GM12865 (cell line): ENCODE measurements at places on chromosomes 3 and 15.

DNA sequence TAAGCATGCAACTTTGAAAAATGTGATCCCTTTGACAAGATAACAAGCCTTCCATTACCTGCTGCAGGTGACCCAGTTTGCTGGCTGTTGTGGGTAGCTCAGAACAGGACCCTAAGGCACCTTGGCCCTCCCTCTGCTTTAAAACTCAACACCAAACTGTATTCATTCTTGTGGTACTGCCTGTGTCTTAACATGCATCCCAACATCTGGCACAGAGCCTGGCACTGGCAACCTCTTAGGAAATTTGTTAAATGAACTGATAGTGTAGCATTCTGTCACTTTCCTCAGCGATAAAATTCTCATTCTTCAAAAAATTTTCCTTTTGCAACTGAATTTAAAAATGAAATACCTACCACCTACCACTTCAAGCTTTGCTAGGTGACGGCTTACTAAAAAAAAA lies 287.3 kb upstream of the ADAMTS9 start:
- DNase-seq, result no peak

DNA sequence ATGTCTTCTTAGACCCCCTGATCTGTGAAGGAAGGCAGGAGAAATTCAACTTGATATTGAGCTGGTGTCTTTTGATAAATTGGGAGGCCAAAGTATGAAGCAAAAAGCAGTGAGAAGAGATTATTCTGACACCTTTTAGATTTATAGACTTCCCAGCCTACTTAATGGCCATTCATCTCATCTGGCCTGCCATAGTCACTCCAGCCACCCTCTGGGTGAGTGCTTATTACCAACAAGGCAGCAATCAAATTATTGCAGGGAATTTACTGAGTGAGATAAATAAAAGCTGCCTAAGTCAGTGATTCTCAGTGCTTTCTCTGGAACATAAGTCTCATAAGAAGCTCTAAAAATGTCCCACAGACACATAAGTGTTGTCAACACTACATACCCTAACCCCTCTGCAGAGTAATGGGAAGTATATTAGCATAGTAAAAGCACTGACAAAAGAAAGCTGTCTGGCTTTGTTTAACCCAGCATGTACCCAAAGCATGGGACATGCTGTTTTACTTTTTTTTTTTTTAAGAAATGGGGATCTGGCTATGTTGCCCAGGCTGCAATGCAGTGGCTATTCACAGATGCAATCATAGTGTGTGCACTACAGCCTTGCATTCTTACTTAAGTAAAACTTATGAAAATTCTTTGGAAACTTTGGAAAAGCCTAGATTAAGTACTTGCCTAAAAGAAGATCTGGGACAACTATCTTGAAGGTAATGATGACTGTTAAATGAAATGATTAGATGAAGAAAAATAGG lies 725.3 kb downstream of the TUSC7 start:
- DNase-seq, result no peak

DNA sequence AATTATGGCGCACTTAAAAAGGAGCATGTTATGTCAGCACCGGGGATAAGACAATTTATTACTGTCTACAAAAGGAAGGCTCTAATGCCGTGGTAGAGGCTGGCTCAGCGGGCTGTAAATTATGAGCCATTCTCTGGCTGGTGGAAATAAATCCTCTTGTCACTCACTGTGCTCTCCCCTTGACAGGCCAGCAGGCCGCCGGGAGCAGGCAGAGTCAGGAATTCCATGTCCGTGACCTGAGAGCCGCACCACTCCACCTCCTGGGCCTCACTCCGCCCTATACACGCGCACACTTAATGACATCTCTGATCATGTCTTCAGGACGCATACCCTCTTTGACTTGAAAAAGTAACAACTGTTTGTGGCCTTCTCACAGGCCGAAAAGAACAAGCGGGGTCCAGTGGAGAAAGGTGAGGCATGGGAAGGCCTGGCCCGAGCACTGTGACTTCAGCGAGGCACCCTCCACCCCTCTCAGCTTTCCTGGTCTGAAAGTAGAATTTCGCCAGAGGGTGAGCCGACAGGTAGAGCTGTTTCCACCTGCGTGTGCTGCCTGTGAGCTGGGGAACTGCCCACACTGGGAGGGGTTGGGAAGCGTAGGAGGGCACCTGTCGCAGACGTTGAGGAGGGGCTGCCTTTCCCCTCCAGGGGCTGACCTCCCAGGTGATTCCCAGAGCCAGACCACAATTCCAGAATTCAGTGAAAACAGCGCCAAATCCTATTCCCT lies 13.2 kb upstream of the PCSK6 start:
- no peak for DNase-seq

- no peak for DNase-seq
Measured at GRCh38 chr15:64521726-64522164, 61.4 kb downstream of the ZNF609 start.

DNA sequence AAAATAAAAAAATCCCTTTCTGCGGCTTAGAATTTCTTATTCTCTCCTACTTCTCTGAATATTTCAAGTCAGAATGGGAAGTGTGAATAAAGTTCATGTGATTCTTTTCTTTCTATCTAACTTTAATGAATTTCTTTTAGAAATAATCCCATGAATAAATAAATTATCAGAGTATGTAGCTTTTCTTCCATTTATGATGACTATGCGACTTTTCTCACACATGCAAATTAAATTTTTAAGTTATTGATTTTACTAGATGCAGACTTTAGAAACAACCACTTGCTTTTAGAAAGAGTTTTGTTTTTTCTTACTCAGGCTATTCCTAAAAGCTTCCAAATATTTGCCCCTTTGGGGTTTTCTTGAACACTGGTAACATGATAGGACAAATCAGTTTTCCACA lies 477.7 kb upstream of the AGTR1 start:
- DNase-seq, result no peak

GRCh38 chr3:98651780-98652077 lies 58.3 kb upstream of the CPOX start:
- DNase-seq, result no peak

- peak; percentile 75 for DNase-seq
Measured at GRCh38 chr3:197050511-197050910, 20.9 kb upstream of the MELTF start.

GRCh38 chr3:50304601-50305000 lies 1.2 kb upstream of the HYAL1 start:
- DNase-seq, result no peak

DNA sequence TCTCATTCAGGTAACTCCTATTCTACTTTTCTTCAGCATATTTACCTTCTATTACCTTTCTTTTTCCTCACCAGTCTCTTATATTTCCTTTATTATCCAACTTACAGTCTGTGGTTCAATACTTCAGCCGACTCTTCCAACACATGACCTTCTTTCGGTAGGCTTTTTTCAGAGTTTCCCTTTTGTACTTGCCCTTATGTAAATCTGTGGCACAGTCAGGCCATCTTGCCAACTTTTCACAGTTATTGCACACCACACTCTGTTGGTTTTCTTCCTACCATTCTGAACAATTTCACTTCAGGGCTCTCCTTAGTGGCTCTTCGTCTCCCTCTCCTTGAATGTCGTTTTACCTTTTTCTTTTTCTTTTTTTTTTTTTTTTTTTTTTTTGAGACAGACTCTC lies 427.8 kb downstream of the LPP start:
- peak; percentile 11 for DNase-seq

GRCh38 chr3:30113906-30114305 lies 492.5 kb upstream of the TGFBR2 start:
- DNase-seq, result no peak

GRCh38 chr3:39216176-39216790 lies 23.9 kb upstream of the XIRP1 start:
- peak; percentile 82 for DNase-seq

- DNase-seq, result peak; percentile 90
Measured at GRCh38 chr15:45637552-45638033, 2.8 kb downstream of the SQOR start.

- peak; percentile 65 for DNase-seq
Measured at GRCh38 chr3:149808209-149808829, 4.7 kb upstream of the RNF13 start.

- DNase-seq, result no peak
Measured at GRCh38 chr3:100075851-100076730, 38.2 kb downstream of the FILIP1L start.

GRCh38 chr3:108251265-108251664 lies 29.0 kb upstream of the IFT57 start:
- DNase-seq, result no peak

DNA sequence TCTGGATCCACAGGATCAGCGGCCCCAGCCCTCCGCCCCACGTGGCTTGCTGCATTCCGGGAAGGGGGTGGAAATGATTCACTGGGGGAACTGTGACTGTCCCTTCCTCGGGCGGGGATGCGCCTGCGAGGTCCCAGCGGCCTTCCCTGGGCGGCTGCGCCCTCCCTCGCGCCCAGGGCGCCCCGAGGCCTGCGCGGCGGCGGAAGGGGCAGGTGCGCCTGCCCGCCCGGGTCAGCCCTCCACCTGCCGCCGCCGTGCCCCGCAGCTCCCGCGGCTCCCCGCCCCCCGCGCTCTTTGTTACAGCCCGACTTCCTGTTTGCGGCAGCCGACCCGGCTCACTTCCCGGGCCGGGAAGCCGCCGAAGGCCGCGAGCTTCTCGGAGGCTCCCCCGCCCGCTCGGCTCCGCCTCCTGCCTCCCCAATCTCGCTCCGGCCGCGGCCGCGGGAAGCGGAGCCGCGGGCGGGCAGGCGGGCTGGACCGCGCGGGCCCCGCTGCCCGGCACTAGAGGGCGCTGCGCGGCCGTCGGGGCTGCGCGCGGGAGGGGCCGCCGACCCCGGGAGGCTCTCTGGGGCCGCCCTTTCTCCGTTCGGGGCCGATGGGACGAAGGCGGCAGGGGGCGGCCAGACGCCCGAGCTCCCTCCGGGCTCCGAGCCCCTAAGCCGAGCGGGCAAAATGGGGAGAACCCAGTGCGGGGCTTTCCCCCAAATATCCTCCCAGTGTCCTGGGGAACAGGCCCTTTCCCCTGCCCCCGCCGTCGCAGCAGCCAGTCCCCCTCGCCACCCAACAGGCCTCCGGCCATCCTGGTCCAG lies 11.5 kb upstream of the CHAC1 start:
- peak; percentile 90 for DNase-seq

DNA sequence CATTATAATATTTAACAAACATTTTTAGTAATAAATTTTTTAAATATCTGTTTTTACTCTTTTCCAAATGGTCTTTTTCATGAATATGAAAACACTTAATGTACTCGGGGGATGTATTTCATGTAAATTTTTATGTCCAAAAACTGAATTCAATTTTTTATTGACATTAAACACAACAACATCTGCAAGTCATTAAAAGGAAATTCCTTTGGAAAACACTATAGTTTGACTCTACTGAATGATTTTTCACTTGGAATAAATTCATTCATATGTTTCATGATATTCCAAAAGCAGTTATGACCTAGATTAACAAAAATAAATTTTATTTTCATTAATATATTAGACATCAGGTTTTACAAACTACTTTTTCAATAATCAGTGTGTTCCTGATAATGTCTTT lies 239.8 kb upstream of the AGTR1 start:
- no peak for DNase-seq

GRCh38 chr15:52071570-52071969 lies 41.0 kb downstream of the BCL2L10 start:
- DNase-seq, result no peak

GRCh38 chr15:63628123-63628822 lies 31.1 kb downstream of the FBXL22 start:
- no peak for DNase-seq

GRCh38 chr3:161851941-161852566 lies 355.4 kb downstream of the OTOL1 start:
- peak; percentile 67 for DNase-seq

GRCh38 chr15:44101944-44102343 lies 93.1 kb downstream of the FRMD5 start:
- no peak for DNase-seq
